ENCODE measurements at places on chromosomes 3 and 15. TPM values are rescaled to one million over a fixed set of nuclear protein-coding genes. Genes with fewer than 3 reads are reported as not detected.

- H3K4me3 ChIP-seq: no peak overlapping the region
- H3K27ac ChIP-seq: no peak overlapping the region
- no peaks in the 10 kb centered on the region for H3K36me3 ChIP-seq
- peaks cover 15% of the 10 kb centered on the region for H3K4me1 ChIP-seq
- no peaks in the 10 kb centered on the region for H3K27me3 ChIP-seq
- no peak for DNase-seq
Measured at GRCh38 chr3:8303466-8303865, 198.2 kb upstream of the LMCD1 start.

GRCh38 chr15:66705277-66706146 lies 3.5 kb downstream of the SMAD6 start:
- H3K27me3 ChIP-seq: peaks cover 4% of the 10 kb centered on the region
- no peaks in the 10 kb centered on the region for H3K36me3 ChIP-seq
- no peak overlapping the region for H3K27ac ChIP-seq
- peaks cover 15% of the 10 kb centered on the region for H3K4me1 ChIP-seq
- H3K4me3 ChIP-seq: no peak overlapping the region

DNA sequence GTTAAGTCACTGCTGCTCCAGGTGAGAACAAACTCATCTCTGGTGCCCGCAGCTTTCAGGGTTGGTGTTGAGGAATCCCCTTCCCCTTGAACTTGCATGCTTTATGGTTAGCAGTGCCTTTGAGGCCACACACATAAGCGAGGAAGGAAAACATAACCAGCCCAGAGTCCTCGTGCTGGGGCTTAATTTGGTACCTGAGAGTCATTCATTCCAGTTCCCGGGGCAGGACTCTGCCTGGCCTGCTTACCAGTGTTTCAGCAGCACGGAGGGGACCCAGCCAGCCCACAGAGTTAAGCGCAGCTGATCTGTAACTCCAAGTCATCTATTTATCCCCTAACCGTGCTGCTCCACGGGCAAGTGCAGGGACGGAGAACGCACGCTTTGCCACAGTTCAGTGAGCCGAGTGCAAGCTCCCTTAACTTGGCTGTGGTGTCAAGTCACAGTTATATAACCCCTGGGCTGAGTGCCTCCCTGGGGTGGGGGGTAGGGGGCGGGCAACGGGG lies 302.3 kb upstream of the ICE2 start:
- H3K4me1 ChIP-seq: peaks cover 11% of the 10 kb centered on the region
- H3K36me3 ChIP-seq: no peaks in the 10 kb centered on the region
- no peaks in the 10 kb centered on the region for H3K27me3 ChIP-seq
- H3K4me3 ChIP-seq: no peak overlapping the region

Gene MUSTN1
- not detected for total RNA-seq

DNA sequence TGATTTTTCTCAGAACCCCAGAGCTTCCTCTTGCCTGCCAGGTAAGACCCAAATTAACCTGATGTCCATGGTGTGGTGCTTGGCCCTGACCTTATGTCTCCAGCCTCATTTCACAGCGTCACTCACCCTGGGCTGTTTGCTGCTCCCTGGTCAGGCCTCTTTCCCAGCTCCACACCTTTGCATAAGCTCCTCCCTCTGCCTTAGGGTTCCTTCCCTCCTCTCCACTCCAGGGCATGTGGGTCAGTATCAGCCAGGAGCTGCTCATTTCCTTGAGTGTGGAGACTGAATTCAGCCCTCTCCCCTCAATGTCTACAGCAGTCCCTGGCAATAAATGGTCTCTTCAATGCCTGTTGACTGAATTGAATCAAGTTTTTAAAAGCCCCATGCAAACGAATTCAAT lies 75.6 kb upstream of the ANKRD34C start:
- H3K4me1 ChIP-seq: no peaks in the 10 kb centered on the region
- H3K27ac ChIP-seq: no peak overlapping the region
- DNase-seq: no peak
- H3K27me3 ChIP-seq: peaks cover 37% of the 10 kb centered on the region
- no peaks in the 10 kb centered on the region for H3K36me3 ChIP-seq

DNA sequence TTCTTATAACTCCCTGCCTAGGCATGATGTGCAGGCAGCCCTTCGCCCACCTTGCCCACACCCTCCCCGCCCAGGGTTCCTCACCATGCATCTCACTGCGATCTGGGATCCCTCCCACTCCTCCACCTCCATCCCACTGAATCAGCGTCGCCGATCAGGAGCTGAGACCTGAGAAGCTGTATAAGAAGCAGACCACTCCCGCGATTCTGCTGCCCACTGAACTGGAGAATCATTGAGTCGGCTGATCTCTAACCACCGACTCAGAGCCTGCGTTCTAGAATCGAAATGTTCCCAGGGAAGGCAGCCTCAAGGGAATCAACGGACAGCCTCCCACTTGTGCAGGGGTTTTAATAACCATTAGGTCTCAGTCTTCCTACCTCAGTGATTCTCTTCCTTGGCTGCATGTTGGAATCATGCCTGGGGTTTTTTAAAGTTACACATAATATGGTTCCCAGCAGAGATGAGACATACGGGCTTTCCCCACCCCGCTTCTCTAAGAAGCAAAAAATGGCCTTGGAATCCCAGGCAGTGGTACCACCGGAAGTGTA lies 60.2 kb downstream of the TMEM44 start:
- no peak for DNase-seq
- H3K4me1 ChIP-seq: no peaks in the 10 kb centered on the region
- no peaks in the 10 kb centered on the region for H3K36me3 ChIP-seq
- peaks cover 27% of the 10 kb centered on the region for H3K27me3 ChIP-seq
- H3K4me3 ChIP-seq: no peak overlapping the region
- no peak overlapping the region for H3K27ac ChIP-seq

- no peaks in the 10 kb centered on the region for H3K36me3 ChIP-seq
- no peaks in the 10 kb centered on the region for H3K4me1 ChIP-seq
- peaks cover 7% of the 10 kb centered on the region for H3K27me3 ChIP-seq
- no peak overlapping the region for H3K4me3 ChIP-seq
- no peak overlapping the region for H3K27ac ChIP-seq
Measured at GRCh38 chr3:149332771-149333170, 665 bp downstream of the TM4SF18 start.

- no peaks in the 10 kb centered on the region for H3K4me1 ChIP-seq
- H3K27me3 ChIP-seq: no peaks in the 10 kb centered on the region
- H3K4me3 ChIP-seq: no peak overlapping the region
- H3K36me3 ChIP-seq: no peaks in the 10 kb centered on the region
Measured at GRCh38 chr3:24905266-24905665, 410.6 kb upstream of the THRB start.

GRCh38 chr15:50066202-50066601 lies 52.8 kb downstream of the ATP8B4 start:
- no peak for DNase-seq
- no peaks in the 10 kb centered on the region for H3K27me3 ChIP-seq
- no peaks in the 10 kb centered on the region for H3K4me1 ChIP-seq
- no peak overlapping the region for H3K4me3 ChIP-seq
- H3K36me3 ChIP-seq: no peaks in the 10 kb centered on the region

Gene RTP1
- not detected for total RNA-seq

GRCh38 chr3:63975723-63976122 lies 47.6 kb downstream of the PSMD6 start:
- DNase-seq: no peak
- H3K27me3 ChIP-seq: no peaks in the 10 kb centered on the region
- peaks cover 35% of the 10 kb centered on the region for H3K36me3 ChIP-seq
- peak overlapping the region; percentile 77 for H3K27ac ChIP-seq
- H3K4me1 ChIP-seq: peaks cover 97% of the 10 kb centered on the region
- H3K4me3 ChIP-seq: peak overlapping the region; percentile 46

Gene OR5K2
- total RNA-seq: not detected

Gene IL17RB
- not detected for total RNA-seq

GRCh38 chr3:73073091-73073707 lies 11.7 kb downstream of the EBLN2 start:
- peaks cover 18% of the 10 kb centered on the region for H3K4me1 ChIP-seq
- H3K36me3 ChIP-seq: no peaks in the 10 kb centered on the region
- H3K27me3 ChIP-seq: no peaks in the 10 kb centered on the region
- H3K4me3 ChIP-seq: no peak overlapping the region

GRCh38 chr3:123807820-123808219 lies 76.3 kb downstream of the MYLK start:
- H3K36me3 ChIP-seq: no peaks in the 10 kb centered on the region
- no peak overlapping the region for H3K27ac ChIP-seq
- no peak overlapping the region for H3K4me3 ChIP-seq
- no peak for DNase-seq
- H3K27me3 ChIP-seq: no peaks in the 10 kb centered on the region

DNA sequence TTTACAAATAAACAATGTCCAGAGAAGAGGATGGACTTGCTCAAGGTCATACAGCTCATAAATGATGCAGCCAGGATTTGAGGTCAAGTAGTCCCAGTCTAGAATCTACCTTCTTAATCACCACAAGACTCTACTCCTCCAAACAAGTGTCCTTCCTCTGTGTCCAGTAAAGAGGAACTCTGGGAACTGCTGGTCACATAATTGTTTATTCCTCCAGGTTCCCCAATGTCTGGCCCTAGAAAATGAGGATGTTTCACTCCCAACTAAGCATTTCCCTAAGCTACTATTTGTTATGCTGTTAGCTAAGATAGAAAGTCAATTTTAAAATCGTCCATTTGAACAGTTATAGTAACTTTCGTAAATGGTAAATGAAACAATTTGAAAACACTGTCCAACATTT lies 192.4 kb downstream of the FHIT start:
- no peak overlapping the region for H3K27ac ChIP-seq
- H3K27me3 ChIP-seq: no peaks in the 10 kb centered on the region
- peaks cover 2% of the 10 kb centered on the region for H3K36me3 ChIP-seq
- H3K4me3 ChIP-seq: no peak overlapping the region
- DNase-seq: no peak

DNA sequence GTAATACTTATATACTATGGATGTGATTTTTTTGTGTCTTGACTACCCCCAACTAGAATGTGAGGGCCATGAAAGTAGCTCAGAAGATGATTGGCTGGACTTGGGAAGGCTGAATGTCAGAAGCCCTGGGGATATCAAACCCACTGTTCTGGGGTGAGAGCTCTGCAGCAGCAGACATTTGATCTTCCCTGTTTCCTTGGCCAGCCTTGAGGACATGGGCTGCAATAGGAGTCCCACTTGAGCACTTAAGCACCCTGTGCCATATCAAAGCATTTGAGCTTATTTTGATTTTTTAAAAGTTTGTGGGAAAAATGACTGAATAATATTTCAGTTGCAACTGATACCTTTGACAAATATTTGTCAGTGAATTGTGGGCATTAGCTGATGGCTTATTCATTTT lies 21.7 kb downstream of the GTF2E1 start:
- H3K27me3 ChIP-seq: no peaks in the 10 kb centered on the region
- H3K36me3 ChIP-seq: peaks cover 12% of the 10 kb centered on the region
- H3K27ac ChIP-seq: peak overlapping the region; percentile 44
- peaks cover 37% of the 10 kb centered on the region for H3K4me1 ChIP-seq
